ENCODE measurements at places on chromosomes 2 and 18.

DNA sequence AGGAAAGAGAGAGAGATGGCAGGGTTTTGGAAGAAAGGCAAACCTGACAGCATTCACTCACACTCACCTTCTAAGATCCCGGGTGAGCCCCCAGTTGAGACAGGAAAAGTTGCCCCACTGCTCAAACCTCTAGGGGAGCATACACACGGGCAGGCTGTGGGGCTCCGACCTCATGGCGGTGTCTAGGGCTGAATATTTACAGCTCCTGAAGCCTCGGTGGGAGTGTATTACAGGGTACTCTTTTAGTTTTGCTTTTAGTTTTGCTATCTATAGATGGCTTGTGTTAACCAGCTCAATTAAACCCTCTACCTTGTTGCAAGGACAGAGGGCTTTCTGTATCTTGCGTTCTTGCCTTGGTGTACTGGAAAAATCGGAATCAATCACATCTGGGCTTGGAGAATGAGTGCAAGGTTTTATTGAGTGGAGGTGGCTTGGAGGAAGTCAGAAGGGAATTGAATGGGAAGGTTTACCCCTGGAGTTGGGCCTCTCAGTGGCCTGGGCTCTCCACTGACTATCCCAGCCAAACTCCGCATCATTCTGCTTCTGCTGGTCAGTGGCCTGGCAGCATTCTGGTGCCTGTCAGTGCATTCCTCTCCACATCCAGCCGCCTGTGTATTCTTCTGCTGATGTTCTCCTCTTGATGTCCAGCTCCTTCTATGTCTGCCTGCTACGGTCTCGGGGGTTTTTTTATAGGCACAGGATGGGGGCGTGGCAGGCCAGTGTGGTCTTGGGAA is 10.1 kb upstream of the IFIH1 start:
- no peak for DNase-seq

DNA sequence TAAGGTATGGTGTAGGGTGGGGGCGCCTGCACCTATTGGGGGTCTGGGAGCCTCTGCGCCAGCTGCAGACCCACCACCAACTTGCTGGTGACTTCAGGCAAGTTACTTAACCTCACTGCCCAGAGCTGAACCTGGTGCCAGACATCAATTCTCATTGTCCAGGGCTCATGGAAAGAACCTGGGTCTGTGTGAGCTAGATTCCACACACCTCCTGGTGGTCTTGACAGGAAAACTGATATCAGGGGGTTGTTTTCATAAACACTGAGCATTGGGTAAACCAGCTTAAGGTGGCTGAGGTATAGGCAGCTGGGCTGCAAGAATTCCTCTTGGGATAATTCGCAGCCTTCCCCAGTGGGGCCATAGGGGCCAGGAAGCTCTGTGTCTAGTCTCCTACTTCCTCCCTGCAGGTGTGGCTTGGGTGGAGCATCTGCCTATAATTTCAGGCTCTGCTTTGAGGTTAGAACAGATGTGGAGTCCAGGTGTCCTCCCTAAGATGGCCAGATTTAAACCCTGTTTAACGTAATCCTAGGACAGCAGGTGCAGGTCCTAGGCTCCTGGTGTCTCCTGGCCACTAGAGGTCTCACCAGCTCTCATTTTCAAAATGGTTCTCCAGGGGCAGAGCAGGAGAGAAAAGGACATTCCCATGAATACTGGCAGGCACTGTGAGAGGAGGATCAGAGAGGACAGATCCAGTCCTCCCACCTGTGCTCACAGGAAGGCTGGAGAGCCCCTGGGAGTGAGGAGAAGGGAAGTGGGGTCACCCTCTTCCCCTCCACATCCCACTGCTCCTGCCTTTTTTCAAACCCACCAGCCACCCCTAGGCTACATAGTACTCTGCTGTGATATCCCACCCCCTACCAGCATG is 100.4 kb upstream of the SMAD2 start:
- no peak for DNase-seq

GRCh38 chr18:24177499-24178133 is 38.8 kb downstream of the CABYR start:
- no peak for DNase-seq

DNA sequence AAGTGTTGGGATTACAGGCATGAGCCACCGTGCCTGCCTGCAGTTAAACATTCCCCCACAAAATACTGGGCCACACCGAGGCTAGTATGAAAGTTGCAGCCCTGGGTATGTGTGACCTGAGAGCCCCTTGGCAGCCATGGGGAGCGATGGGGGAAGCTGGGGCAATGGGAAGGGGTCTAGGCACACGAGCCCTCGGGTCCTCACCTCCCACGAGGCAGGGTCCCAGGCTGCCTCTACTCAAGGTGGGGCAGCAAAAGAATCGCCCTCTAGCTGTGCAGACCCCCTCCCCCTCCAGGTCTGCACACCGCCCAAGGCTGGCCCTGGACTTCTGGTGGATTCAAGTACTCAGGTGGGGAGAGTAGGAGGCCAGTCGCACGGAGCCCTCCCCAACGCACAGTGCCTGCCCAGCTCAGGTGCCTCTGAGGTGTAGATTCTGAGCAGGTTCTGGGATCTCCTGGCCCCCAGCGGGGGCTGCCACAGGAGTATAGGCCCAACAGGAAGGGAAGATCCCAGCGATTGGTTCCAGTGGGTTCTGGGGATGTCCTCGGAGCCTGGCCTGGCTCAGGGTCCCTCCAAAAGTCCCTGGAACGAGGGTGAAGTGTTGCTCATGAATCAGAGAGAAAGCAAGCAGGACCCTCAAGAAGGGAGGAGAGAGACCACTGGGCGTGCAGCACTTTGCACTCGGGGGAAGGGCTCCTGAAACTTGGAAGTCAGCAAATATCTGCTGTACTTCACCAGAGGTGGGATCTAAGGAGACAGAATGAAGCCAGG is 2.6 kb downstream of the GPR35 start:
- no peak for DNase-seq

GRCh38 chr2:119438128-119438656 is 6.5 kb downstream of the TMEM37 start:
- DNase-seq = no peak

DNA sequence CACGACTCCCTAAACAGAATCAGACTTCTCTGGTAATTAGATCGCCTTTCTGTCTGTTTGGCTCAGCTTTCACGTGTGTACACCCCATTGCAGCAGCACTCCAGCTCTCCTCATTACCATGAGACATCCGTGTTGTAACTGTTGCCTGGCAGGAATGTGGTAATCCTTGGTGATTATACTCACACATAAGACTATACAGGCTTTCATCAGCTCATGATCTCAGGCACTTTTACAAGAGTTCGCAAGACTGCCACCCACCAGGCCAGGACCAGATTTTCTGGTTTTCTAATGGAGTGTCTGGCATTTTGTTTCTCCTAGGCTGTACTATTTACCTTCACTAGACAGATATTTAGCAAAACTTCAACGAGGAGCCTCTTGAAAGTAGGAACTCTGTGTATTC is 50.2 kb downstream of the ACVR1 start:
- no peak for DNase-seq

DNA sequence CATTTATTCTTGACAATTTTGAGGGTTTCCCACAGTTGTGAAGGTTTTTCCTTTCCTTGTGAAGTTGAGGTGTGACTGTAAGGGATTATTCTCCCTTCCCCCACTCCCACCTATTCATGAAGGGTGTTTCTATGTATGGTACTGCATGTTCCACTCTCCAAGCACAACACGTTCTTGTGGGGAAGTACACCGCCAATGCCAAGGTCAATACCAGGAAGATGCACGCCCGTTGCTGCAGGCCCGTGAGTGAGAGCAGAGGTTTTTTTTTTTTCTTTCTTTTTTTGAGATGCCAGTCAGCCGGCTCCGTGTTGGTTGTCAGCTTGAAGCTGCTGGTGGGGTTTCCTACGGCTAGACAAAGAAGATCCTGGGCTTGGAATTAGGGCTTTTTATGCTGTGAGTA is 38.6 kb upstream of the EPHA4 start:
- no peak for DNase-seq

DNA sequence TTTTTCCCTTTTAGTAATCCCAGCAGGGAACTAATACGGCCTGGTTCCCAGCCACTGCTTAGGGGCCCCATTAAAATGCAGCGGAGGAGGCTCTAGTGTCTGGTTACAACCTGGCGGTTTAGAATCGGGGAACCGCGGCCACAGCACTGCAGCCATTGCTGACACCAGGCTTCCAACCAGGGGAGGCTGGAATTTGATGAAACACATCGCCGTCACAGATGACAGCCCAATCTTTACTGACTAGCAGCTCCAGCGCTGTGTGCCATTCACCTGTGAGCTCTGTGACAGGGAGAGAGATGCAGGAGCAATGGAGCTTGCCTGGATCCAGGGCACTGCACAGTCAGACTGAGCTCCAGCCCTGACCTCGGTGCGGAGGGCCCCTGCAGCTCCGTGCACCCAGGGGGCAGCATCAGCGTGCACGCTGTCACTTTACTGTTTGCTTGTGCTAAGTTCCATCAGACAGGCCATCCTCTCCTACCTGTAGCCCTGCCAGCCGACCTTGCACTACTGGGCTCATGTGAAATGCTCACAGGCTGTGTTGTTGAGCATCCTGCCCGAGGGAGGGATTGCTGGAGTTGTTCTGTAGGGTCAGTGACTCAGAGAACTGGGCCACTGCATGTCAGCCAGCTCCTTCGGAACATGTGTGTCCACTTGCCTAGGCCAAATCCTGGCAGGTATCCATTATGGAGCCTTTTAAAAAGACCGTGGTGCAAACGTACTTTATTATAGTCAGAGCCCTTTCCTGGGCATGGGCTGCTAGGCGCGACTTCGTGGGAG is 203.5 kb downstream of the SEPTIN10 start:
- DNase-seq = no peak

DNA sequence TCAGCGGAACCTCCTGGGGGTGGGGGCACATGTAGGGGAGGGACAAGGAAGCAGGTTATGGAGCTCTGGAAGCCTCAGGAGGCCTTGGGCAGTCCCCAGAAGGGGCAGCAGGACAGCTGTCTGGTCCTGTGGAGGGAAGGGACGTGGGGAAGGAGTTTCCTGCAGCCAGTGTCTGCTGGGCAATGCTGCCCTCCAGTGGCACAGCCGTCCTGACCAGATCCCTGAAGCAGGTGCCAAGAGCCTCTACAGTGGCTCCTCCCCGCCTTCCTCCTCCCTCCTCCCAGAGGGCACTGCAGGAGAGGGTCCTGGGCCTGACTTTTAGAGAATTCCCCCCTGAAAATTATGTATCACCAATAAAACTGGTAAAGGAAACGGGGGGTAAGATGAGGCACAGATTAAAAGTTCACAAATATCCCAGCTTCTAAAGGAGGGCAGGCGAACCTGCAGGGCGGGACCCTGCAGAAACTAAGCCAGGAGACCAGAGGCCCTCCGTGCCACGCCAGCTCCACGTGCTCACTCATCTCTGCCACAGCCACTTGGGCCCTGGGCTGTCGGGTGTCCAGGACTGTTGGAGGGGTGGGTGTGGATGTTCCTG is 258.5 kb downstream of the TWIST2 start:
- DNase-seq = no peak

DNA sequence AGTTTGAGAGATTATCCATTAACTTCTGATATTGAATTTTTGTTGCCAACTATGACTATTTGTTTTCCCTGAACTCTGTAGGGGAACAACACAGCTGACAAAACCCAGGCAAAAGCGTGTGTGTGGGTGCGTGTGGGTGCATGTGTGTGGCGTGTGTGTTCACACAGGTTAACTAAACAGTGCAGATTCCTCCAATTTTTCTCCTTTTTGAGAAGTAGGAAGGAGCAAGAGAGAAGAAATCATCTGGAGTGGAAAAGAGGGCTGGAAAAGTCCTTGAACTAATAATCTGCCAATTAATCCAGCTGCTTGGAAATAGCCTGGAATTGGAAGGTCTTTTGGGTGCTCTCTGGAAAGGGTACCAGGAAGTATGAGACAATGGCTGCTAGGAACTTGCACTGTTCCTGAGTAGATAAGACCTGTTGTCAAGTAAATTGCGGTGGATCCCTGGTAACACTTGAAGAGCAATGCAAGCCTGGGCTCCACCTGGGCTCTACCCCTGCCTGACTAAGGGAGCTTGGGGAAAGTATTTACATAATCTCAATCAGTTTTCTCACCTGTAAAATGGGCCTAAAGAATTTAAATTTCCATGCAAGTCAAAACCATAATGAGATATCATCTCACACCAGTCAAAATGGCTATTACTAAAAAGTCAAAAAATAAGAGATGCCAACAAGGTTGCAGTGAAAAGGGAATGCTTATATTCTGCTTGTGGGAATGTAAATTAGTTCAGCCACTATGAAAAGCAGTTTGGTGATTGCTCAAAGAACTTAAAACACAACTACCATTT is 40.5 kb upstream of the IL1R1 start:
- no peak for DNase-seq

GRCh38 chr2:174341293-174341994 is 6.7 kb downstream of the SP9 start:
- DNase-seq = no peak

DNA sequence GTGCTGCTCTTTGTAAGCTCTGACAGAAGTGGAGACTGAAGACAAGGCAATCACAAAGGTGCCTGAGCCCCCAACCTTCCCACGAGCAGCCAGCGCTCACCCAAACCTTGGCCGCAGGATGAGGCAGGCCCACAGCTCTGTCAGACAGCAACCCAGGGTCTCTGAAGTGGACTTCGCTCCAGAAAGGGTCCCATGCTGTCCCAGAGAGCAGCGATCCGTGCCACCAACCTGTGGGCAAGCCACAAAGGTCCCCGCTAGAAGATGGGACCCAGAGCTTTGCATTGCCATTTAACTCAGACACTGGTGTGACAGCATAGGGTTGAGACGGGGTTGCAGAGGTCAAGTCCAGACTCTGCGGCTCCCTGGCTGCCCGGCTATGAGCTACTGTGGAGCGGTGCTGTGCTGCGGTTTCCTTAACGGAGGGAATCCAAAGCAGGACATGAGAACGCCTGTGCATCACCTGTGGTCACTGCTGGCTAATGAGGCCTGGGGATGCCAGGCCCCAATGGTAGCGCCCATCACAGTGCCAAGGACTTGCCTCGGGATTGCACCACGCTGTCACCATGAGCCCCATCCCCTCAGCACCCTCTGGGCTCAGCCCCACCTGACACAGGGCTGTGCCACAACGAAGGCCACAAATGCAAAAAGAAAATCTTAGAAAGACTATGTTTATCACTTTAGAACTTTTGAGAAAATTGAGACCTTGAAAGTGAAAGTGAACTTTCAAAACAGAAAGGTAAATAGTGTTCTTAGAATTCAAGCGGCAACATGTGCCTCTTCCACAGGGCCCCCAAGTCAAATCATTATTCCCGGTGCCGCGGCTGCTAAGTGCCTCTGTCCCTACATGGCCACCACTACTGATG is 103.4 kb downstream of the HDAC4 start:
- DNase-seq = no peak

GRCh38 chr2:237651761-237652160 is 24.4 kb downstream of the LRRFIP1 start:
- no peak for DNase-seq

Data from cortex of kidney (tissue), 1 donor.